Stimulated activated CD4-positive, alpha-beta T cell treated with anti-CD3 and anti-CD28 coated beads, TNF-alpha, amount 100 ng/mL, for 48 hours (primary cell): ENCODE measurements at places on chromosomes 1 and 21.

GRCh38 chr1:3274972-3275371 lies 179.5 kb upstream of the ARHGEF16 start:
- DNase-seq: no peak

DNA sequence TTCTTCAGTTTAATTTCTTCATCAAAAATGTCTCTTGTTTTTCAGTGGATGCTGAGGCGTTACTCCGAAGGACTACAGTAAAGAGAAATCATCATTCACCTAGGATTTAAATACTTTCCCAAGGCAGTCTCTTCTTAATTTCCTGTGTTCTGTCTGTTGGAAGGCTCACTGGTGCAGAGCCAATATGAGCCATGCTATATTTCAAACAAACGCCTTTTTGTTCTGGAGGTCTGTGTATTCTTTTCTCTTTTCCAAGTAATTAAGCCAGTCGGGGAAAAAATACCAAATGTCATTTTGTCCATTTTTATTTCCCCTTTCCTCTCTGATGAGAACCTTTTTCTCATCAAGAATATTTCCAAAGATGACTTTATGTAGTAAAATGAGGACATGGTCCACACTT lies 206.5 kb downstream of the RWDD3 start:
- DNase-seq: no peak

DNA sequence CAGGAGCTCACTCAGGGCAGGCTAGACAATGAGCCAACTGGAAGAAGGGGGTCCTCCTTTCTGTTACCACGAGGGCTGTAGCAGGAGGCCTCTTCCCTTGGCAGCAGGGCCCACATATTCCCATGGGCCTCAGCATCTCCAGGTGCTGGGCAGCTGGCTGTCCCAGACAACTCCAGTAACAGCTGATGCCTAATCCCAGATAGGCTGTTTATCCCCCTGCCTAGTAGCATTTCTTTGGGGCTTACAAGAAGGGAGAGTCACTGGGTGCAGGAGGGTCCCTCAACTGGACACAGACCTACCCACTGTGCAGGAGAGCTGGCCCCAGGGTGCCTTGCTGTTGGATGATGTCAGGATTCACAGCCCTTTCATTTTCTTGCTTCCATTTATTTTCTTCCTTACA lies 278.2 kb downstream of the DSCAM start:
- no peak for DNase-seq

DNA sequence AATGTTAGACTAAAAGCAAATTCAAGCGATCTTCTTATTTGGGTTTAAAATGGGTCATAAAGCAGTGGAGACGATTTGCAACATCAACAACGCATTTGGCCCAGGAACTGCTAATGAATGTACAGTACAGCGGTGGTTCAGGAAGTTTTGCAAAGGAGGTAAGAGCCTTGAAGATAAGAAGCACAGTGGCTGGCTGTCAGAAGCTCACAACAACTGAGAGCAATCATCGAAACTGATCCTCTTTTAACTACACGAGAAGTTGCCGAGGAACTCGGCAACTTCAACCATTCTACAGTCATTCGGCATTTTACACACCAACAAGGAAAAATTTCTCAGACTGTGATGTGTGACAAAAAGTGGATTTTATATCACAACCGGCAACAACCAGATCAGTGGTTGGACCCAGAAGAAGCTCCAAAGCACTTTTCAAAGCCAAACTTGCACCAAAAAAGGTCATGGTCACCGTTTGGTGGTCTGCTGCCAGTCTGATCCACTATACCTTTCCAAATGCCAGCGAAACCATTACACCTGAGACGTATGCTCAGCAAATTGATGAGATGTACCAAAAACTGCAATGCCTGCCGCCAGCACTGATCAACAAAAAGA lies 47.9 kb downstream of the ASH1L start:
- DNase-seq: no peak

DNA sequence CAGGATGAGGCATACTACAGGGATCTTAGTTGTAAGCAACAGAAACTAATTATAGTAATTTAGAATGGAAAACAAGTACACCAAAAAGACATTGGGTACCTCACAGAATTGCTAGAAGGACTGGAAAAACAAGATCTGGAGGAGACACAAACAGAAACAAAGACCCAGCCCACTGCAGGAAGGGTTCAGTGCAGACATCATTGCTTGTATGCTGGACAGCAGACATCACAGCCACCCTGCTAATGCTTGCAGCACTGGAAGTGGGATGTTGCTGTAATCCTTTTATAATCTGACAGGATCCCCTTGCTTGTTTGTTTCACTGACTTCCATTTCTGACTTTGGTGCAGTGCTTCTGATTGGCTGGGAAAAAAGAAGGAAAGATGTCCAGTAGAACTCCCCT lies 111.4 kb upstream of the ZNF678 start:
- DNase-seq: no peak

GRCh38 chr1:25473653-25474225 lies 43.0 kb downstream of the MACO1 start:
- no peak for DNase-seq

- no peak for DNase-seq
Measured at GRCh38 chr1:74467786-74468377, 44.5 kb downstream of the LRRC53 start.

- no peak for DNase-seq
Measured at GRCh38 chr1:156488566-156489165, 11.9 kb downstream of the MEF2D start.

DNA sequence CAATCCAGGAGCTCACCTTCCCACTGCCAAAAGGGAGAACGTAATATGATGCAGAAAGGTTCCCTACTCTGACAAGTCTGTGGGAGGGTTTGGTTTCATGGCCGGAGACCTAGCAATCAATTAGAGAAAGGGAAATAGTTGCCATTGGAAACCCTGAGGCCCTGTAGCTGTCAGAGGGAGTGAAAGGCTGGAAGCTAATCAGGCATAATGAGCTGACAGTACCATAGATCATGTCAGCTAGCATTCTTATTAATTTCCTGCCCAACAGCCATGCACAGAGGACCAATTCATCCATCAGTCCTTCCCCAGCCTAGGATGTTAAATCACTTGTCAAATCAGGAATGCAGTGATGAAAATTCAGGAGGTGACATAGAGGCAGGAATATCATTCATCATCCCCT lies 527.3 kb downstream of the PLPP3 start:
- no peak for DNase-seq

- no peak for DNase-seq
Measured at GRCh38 chr1:176531921-176532897, 69.2 kb downstream of the PAPPA2 start.

DNA sequence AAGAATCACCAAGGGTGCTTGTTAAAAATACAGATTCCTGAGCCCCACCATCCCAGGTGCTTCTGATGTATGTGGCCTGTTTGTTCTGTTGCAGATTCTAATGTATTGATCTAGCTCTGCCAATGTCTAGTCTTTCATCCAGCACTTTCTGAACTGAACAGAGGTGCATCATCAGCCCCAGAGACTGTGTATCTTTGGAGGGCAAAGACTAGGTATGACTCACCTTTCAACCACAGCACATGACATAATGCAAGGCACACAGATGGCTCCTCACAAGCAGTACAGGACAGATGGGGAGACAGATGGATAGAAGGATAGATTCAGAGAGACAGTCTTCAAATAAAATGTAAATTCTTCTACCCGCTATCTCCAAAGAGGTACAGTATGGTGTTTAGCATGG lies 32.3 kb downstream of the CD58 start:
- DNase-seq: no peak

- DNase-seq: peak; percentile 14
Measured at GRCh38 chr1:241551759-241552638, 19.8 kb downstream of the KMO start.

- DNase-seq: no peak
Measured at GRCh38 chr1:186662752-186663151, 17.5 kb downstream of the PTGS2 start.

- DNase-seq: peak; percentile 55
Measured at GRCh38 chr1:24235921-24236788, 49.1 kb upstream of the IFNLR1 start.

DNA sequence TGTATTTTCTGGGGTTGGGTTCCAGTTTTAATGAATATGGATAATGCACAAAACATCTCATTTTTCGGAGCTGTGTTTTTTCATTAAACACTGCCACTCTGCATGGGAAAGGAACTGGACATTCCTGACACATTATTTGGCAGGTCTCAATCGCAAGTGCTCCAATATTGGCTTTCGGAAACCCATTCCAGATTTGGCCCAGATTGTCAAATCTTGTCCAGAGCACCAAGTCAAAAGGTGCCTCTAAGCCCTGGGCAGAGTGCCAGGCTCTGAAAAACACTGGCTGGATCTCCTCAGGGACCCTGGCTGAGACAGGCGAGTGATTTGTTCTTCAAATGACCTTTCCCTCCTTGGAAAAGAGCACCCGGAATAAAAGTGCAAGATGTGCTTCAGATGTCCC lies 68.4 kb upstream of the MRPS6 start:
- DNase-seq: no peak

GRCh38 chr1:205630651-205631009 lies 1.2 kb downstream of the ELK4 start:
- no peak for DNase-seq

- no peak for DNase-seq
Measured at GRCh38 chr1:23079025-23079424, 59.8 kb downstream of the KDM1A start.

GRCh38 chr1:109257682-109258421 lies 8.5 kb downstream of the CELSR2 start:
- DNase-seq: no peak

DNA sequence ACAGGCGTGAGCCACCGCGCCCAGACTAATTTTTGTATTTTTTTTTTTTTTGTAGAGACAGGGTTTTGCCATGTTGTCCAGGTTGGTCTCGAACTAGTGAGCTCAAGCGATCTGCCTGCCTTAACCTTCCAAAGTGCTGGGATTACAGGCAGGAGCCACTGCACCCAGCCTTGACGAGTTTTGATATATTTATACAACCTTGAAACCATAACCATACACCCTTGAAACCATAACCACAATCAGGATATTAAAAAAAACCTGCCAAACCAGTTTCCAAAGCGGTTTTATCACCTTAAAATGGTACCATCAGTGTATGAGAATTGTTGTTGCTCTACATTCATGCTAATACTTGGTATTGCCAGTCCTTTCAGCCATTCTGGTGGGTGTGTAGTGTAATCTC lies 3.7 kb upstream of the PHACTR4 start:
- no peak for DNase-seq

DNA sequence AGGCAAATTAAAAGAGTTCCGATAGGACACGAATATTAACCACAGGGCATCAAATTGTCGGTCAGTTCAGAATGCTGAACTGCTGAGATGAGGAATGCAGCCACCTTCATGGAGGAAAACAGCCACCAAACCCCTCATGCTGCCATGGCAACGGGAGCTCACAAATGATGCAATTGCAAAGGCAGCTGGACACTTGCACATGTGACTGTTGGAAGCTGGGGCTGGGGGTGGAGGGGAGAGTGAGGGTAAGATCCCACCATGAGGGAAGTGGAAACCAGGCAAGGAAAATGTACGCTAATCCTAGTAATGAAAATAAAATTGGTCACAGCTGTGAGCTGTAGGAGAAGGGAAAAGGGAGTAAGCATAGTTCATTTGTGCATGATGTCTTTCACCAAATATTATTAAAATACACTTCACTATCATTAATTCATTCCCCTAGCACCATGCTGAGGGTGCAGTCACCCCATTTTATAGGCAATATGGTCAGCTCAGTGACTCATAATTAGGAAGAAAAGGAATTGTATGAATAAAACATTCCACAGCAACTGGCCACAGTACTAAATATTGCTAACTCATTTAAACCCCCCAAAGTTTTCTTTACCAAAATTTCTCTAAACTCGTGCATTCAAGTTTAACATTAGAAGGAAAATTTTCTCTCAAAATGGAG lies 15.3 kb downstream of the BECN2 start:
- DNase-seq: no peak

DNA sequence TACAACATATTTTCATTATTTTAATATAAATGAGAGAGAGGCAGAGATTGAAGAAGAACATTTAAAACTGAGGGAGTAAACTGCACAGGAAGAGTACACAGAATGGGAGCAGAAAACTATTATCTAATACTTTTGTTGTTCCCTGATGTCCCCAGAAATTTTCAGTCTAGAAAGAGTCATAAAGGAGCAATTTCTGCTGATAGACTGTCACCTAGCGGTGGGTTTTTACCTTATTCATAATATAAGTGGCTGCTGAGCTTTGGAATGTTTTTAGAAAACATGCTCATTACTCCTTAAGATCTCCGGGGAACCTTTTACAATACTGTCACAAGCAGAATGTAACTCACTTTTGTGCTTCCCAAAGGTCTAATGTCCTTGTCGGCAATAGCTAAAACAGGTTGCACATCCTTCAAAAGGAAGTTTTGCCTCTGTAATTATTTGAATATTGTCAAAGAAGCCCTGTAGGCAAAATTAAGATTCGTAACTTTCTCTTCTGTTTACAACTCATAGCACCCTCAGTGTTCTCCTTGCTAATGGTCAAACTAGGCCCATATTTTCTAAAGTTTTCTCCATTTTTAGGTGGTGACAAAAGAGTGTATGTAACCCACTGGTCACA lies 4.9 kb upstream of the NPL start:
- DNase-seq: no peak

DNA sequence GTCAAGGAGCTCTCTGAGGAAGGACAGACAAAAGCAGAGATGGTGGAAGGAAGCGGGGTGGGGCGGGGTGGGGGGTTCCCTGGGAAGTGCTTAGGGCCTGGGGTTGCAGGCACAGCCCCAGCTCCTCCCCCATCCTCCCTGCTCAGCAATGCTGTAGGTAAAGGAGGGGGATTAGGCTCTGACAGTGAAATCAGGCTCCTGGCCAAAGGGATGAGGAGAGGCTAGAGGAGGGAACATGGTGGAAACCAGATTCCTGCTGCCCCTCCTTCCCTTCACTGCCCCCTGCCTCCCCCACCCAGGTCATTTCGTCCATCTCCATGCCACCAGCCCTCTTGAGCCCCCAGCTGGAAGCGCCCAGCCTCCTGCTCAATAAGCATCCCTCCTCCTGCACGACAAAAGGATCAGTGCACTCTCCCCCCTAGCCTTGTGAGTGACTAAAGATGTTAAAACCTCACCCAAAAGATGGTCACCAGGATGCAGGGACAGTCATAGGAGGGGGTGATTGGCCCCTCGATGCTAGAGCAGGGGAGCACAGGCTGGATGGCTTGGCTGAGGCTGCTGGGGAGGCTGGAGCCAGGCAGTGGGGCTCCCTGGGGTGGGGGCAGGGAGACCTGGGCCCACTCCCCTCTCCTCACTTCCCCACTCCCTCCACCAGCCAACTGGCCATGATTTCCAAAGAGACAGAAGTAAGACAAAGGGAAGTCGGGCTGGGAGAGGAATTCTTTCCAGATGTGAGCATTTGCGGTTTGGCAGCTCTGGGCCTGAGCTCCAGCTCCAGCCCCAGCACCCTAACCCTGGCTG lies 2.2 kb upstream of the CRABP2 start:
- no peak for DNase-seq

GRCh38 chr1:201436393-201436792 lies 14.9 kb upstream of the TNNI1 start:
- DNase-seq: no peak
